ENCODE measurements at places on chromosomes 1 and 21.

DNA sequence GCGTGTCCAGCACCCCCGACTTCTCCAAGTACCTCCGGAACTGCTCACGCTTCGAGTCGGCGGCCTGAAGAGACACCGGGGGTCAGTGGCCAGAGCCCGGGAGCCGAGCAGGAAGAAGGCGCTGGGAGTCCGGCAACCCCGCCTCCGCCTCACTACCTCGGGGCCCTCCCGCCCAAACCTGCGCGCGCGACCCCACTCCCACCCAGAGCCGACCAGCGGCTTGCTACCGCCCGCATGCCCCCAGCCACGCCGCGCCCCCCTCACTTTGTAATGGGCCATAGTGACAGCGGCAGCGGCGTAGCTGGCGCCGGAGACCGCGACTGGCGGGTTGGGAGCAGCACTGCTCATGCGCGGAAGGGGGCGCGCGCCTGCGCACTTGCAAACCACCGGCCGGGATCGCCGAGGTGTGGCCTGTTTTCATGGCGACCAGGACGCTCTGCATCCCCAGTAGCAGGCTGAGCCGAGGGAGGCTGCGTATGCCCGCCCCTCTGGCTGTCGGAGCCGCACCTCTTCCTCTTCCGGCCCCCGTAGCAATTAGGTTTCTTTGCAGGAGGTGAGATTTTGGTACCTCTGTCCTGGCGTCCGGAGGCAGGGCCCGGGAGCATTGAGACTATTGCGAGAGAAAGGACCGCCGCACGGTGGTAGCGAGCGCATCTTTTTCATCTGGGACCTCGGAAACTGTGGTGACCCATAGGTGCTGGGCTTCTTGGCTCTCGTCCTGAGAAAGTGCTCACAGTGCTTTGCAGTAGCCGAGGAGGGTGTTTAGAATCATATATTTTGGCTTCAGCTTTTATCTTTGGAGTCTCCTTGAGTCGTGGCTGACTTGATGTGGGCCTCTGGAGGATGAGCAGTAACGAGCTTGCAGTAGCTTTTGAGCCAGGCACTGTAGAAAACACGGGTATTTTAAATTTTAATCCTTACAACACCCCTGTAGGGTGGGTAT lies at the start of gene MYCBP:
Gene MYCBP (minus strand): TSS at position 322 of the 943 bp plus-strand sequence. CDS start 43 bp downstream, at position 279.
- DNase-seq = peak; percentile 90

- DNase-seq = no peak
Observed at GRCh38 chr1:234731569-234732085, 121.6 kb upstream of the IRF2BP2 start.

- DNase-seq = no peak
Observed at GRCh38 chr1:113453771-113454083, 63.4 kb downstream of the MAGI3 start.

DNA sequence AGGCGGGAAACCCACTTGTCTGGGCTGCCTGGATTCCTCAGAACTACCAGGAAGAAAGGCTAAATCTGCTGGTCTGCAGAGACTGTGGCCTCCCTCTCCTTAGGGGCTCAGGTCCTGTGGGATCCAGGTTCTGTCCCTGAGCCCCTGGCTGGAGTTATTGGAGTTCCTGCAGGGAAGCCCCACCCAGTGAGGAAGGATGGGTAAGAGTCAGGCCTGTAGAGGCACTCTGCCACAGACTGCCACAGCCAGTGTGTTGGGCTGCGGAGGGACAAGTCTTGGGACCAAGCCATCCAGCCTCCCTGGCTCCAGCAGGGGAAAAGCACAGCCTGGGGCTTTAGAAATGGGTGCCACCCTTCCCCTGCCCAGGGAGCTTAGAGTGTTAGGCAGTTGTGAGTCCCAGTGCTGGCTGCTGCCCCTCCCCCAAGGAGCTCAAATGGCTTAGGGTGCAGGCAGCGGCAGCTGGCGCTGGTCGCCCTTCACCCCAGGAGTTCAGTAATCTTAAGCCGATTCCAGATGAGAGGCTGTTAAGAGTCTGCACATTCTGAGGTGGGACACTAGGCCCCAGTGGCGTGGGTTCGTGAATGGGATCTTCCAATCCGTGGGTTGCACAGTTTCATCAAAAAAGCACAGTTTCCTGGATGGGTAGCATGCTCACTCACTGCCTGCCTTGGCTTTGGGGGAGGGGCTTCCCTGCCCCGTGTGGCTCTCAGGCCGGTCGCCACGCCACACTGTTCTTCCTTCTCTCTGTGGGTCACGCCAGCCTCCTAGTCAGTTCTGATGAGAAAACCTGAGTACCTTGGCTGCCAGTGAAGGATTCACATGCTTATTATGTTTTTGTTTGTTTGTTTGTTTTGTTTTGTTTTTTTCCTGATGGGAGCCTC lies 57.6 kb upstream of the FMO3 start:
- DNase-seq = no peak

GRCh38 chr1:28176492-28177470 lies at the start of gene PTAFR:
Gene PTAFR (minus strand): TSS chr1:28176690. CDS start chr1:28151021, 25,669 bp downstream.
- no peak for DNase-seq

GRCh38 chr1:19128968-19129514 lies 81.0 kb downstream of the UBR4 start:
- DNase-seq = no peak

- DNase-seq = no peak
Observed at GRCh38 chr1:41102653-41103052, 81.1 kb upstream of the SLFNL1 start.

DNA sequence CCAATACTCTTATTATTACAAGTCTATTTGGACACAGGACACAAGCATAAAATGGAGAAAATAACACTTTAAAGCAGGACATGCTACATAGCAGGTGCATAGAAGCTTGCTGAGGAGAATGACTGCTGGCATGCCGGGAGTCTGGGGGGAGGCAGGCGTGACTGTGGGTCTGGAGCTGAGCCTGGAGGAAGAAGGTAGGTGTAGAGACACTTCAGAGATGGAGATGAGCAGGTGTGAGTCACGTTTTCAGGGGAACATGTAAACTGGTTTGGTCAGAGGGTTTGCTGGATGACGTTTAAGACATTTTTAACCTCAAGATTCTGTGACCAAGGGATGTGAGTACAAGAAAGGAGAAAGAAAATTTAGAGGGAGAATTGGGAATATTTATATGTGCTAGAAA lies 24.5 kb downstream of the OSCP1 start:
- no peak for DNase-seq
